ENCODE measurements at places on chromosomes 12 and 14.

GRCh38 chr14:88327497-88327896 lies 4.4 kb upstream of the KCNK10 start:
- DNase-seq = no peak

DNA sequence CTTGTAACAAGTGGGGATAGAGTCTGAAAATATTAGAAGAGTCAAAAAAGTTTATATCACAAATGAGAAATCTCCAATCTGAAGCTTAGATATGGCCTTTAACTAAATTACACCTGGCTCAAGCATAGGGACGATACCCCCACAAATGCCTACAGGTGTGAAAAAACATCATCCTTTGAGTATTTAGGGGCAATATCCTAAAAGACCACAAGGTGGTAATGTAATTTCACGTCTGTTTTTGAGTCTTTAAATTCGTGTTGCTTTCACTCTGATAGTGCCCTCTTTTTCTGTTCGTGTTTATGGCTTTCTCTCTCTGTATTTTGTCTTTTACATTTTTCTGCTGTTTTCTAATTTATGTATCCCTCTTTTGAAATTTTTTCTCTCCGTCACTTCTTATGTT lies 84.3 kb downstream of the ETNK1 start:
- DNase-seq = no peak

- DNase-seq = no peak
Observed at GRCh38 chr14:66782853-66783252, 274.9 kb downstream of the GPHN start.

DNA sequence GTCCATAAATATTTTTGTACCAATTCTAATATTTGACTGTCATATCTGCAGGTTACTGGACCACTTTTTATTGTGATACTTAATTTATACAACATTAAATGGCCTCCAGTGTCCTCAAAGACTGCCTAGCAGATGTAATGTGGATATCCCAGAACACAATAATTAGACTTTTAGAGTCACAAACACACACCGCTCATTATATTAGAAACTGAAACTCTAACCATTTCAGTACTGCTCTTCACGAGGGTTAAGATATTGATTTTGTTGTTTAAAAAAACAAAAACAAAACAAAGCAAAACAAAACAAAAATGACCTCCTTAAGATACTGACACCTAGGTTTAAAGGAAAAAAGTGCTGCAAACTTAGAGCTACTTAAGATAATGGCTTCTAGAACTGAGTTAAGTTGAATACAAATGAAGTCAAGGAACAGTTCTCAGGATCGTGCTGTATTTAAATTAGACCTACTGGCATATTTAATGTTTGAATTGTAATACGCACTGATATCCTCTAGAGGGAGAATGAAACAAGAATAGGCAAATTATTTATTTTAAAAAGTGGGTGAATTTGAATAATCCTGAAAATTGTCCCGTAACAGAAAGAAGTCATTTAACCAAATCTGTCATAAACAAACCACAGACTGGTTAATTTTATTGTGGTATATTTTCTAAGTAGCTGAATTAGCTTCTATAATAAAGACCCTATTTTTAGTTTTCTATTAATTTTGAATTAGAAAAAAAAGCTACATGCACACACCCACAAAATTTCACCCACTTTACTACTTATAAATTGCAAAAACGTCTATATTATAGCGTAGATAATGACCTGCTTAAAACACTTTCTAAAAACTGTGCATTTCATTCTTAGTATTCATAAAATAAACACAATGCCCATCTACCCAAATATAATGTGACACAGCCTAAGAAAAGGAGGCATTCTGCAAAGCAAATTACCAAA lies 395.2 kb upstream of the DCN start:
- no peak for DNase-seq

Measured in left forelimb (tissue), 1 donor.